Retina (tissue), 1 donor: ENCODE measurements at places on chromosomes 2 and 18.

- DNase-seq = no peak
These were observed 60.9 kb downstream of the ARL4C start for GRCh38 chr2:234435836-234436481.

DNA sequence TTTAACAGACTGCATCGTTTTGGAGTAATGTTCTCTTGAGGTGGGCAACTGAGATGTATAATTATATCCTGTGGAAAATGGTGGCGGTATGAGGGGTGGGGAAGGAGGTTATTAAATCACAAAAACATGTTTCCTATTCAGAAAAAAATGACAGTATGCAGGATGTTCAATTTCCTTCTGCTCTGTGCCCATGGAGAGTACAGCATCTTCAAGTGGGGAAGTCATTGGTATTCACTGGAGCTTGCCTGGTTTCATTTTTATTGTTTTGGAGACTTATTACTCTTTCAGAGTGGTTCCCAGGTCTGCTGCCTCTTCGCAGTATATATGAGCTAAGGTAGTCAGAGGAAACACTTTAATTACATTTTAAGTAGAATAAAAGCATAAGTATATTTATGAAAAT is 318.8 kb upstream of the RAB12 start:
- no peak for DNase-seq

DNA sequence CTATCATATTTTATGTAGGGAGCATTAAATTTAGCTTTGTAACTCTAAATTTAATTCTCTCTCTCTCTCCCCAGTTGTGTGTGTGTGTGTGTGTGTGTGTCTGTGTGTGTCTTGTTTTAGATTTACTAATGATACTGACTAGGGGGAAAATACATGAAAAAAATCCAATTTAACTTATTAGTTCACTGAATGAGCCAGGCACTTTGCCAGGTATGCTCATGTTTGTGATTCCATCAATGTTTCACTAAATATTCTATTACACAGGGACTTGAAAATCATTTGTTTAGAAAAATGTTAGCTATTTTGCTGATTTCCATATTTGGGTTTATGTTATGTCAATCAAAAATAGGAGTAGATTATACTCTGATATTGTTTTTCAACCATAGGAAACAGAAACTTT is 203.7 kb upstream of the ZNF804A start:
- DNase-seq = no peak

DNA sequence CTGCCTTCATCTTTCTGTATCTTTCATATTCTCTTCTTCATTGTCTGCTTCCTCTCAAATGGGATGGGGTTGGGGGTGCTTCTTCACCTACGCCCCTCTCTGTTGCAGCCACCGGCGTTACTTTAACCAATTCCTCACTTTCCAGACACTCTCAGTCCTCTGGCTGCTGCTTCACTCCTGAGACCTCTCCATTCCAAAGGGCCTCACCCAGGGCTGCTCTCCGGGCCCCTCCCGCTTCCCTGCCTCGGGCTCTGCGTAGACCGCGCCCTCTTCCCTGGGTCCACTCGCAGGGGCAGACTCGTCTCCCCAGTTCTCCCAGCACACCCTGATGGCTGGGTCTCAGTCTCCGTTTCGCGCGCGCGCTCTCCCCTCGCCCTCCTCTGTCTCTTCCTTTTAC is 926 bp downstream of the SERPINB8 start:
- no peak for DNase-seq

DNA sequence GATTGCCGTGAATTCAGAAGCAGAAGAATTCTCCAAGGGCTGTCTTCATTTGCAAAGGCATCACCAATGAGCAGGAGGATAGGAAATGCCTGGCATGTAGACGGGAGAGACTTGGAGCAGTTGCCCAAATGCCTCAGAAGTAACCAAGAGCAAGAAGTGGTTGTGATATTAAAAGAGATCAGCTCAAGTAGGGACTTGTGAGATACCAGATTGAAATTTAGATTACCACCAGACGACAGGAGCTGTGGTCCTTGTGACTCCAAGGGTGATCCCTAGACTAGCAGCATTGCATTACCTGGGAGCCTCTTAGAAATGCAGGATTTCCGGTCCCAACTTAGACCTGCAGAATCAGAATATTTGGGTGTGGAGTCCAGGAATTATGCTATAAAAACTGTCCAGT is 228.6 kb upstream of the EPAS1 start:
- DNase-seq = no peak

DNA sequence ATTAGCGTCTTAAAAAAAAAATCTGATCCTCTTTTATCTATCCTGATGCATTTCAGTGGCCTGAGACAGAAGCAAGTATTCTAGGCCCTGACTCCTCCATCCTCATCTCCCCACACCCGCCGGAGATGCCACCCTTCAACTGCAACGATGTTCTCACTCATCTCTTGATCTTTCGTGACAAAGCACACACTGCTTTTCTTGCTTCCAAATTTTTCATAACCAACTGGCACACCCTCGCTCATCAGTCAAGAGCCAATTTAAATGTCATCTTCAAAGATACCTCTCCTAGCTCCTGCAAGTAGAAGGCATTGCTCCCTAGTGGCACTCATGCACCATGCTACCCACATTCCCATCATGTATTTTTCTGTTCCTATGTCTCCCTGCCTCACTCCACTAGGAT is 115.0 kb downstream of the STK39 start:
- no peak for DNase-seq

DNA sequence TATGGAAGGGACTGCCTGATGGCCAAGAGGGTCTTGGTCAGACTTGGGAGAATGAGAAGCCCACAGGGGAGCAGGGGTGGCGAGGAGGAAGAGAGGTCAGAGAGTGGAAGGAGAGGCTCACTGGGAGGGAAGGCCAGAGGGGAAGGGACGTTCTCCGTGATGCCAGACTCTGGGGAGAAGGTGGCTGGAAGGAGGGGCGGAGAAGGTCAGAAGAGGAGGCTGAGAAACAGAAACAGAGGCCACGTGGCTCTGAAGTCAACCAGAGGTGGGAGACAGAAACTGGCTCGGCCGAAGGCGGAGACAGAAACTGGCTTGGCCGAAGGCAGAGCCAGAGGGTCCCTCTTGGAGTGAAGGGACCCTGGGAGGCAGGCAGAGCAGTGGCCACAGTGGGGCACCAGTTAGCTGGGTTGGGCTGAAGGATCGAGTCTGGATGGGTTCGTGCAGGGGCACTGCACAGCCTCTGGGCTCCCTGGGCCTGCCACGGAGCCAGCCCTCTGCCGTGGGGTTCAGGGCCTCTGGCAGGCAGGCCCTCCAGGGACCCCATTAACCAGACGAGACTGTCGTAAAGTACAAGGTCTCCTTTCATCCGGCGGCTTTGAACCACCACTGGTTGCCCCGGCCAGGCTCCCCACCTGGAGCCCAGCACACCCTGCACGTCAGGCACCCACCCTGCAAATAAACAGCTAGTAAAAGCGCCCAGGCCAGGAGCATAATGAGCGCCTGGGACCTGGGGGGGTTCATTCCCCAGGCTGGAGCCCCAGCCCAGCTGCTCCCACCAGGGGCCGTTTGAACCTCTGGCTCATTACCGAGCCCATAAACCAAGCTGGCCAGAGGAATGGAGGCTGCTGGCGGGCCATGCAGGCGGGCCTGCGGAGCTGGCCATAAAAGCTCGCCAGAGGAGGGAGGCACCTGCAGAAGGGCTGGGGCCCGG is 218.8 kb downstream of the DYSF start:
- DNase-seq = no peak

DNA sequence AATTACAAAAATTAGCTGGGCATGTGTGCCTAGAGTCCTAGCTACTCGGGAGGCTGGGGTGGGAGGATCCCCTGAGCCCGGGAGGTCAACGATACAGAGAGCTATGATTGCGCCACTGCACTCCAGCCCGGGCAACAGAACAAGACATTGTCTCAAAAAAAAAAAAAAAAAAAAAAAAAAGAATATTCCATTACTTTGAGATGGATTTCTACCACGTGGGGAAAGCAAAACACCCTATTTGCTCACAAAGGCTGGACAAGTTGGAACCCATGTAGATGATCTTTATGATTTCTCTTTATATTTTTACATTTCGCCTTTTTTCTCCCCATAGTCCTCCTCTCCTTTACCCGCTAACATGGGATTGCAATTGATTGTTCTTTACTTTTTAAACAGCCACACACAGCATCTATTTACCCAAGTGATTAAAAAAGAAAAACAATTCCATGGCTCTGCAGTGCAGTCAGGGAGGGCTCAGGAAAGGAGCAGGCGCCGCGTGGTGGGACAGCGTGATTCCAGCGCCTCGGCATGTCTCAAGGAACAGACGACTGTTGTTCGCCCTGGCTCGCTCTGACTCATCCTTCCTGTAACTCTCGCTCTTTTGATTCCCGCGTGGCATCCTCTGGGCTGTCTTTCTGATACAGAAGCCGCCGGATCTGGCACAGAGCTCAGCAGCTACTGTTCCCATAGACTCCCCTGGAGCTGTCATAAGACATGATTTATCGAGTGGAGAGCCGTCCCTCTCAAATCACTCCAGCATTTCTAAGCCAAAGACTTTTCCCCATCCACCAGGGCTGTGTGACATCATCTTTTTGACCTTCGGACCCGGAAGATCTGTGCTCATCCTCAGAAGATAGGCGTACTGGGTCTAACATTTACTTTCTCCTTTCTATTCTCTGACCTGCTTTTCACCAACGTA is 230.4 kb upstream of the AGAP1 start:
- peak; percentile 40 for DNase-seq

GRCh38 chr2:234835738-234836137 is 116.1 kb upstream of the SH3BP4 start:
- DNase-seq = no peak

DNA sequence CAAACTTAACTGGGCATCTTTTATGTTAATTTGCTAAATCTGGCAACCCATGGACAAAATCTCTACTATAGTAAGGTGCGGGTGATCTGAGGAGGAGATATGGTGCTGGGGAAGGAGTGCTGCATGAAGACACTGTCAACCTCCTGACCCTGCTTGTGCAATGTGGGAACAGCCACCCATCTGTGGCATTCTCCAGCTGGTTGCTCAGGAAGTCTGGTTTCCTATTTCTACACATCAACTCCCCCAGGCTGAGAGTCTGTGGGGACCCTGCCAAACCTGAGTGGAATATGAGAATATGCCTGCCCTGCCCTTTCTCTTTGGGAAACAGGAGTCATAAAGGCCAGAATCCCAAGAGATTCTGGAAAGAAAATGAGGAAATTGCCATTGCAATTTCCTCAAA is 60.1 kb upstream of the PAX3 start:
- DNase-seq = no peak

DNA sequence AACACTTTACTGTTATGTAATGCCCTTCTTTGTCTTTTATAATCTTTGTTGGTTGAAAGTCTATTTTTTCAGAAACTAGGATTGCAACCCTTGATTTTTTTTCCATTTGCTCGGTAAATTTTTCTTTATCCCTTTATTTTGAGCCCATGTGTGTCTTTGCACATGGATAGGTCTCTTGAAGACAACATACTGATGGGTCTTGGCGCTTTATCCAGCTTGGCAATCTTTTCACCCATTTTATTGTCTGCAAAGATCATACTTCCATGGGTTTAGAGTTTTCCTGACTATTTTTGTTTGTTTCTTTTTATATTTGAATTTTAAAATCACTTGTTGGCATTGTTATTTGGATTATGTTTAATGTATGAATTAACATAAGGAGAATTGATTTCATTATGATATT is 27.0 kb downstream of the ACOXL start:
- DNase-seq = no peak

- DNase-seq = no peak
These were observed 64.1 kb upstream of the ZNF532 start for GRCh38 chr18:58800582-58800981.

- no peak for DNase-seq
These were observed 40.4 kb downstream of the SH3BP4 start for GRCh38 chr2:234992196-234992595.

- peak; percentile 62 for DNase-seq
These were observed 38.1 kb downstream of the CDCA7 start for GRCh38 chr2:173392731-173393130.

- no peak for DNase-seq
These were observed 28.3 kb upstream of the INSIG2 start for GRCh38 chr2:118059919-118060478.

DNA sequence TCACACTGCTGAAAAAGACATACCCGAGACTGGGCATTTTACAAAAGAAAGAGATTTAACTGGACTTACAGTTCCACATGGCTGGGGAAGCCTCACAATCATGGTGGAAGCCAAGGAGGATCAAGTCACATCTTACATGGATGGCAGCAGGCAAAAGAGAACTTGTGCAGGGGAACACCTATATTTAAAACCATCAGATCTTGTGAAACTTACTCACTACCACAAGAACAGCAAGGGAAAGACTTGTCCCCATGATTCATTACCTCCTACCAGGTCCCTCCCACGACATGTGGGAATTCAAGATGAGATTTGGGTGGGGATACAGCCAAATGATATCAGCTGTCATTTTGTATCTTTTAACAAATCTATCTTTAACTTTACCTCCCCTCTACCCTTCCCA is 251.1 kb upstream of the RASGRP3 start:
- DNase-seq = no peak

- no peak for DNase-seq
These were observed 102.2 kb upstream of the CELF4 start for GRCh38 chr18:37667836-37668235.

GRCh38 chr2:72937356-72937669 is 20.0 kb downstream of the EMX1 start:
- no peak for DNase-seq

DNA sequence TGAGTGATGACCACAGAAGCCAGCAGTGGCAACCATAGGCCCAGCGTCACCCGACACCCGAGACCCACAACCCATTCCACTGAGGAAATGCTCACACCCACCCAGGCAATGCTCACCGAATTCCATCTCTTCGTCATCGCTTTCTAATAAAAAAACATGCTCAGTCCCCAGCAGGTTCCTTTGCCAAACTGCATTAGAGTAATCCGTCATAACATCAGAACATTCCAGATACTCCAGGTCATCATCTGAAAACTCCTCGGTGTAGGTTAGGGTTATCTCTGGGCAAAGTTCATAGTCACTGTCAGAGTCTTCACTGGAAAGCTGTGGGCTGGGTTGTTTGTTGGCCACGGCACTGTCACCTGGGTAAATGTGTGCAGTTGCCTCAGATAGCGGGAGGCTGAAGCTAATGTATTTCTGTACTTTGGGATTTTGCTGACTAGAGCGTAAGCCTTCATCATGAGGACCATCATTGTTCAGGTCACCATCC is 49.3 kb downstream of the ALPK2 start:
- no peak for DNase-seq

- DNase-seq = no peak
These were observed 86.4 kb upstream of the MAP4K3 start for GRCh38 chr2:39523308-39524044.

- no peak for DNase-seq
These were observed 108.9 kb upstream of the IL1R2 start for GRCh38 chr2:101882769-101883307.

GRCh38 chr2:203436496-203436895 is 98.6 kb downstream of the RAPH1 start:
- DNase-seq = no peak
